HS-27A (cell line): ENCODE measurements at places on chromosomes 2 and 18.

DNA sequence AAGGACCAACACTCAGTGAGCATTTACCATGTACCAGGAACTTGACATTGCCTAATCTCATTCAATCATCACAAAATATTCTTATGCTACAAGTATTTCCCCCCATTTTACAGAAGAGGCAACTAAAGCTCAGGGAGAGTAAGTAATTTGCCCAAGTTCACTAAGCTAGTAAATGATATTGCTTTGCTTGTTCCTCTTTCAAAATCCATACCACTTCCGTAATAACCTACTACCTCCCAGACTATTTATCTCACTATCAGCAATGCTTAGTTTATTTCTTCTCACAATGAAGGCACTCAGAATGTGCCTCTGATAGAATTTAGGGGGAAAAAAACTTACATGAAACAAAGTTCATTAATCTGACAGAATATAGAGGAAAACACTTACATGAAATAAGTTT lies 1070.9 kb upstream of the FANCL start:
- no peak for DNase-seq

DNA sequence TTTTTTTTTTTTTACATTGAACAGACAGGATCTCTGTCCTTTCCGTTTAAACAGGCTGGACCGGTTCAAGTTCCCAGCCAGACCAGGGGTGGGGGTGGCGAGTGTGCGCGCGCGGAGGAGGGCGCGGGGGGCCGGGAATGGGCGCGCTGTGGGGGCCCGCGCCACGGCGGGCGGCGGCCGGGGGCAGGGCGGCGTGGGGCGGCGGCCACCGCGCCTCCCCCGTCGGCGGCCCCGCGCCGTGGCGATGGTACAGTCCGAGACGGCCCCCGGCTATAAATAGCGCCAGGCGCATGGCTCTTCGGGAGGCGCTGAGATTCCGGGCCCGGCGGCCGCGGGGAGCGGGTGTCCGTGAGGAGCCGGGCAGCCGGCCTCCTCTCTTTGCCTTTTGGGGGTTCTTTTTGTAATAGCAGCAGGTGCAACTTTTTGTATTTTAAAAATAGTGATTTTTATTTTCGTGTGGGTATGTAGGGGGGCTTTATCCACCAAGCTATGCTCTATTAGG lies 430 bp upstream of the CELF4 start:
- DNase-seq, result no peak

DNA sequence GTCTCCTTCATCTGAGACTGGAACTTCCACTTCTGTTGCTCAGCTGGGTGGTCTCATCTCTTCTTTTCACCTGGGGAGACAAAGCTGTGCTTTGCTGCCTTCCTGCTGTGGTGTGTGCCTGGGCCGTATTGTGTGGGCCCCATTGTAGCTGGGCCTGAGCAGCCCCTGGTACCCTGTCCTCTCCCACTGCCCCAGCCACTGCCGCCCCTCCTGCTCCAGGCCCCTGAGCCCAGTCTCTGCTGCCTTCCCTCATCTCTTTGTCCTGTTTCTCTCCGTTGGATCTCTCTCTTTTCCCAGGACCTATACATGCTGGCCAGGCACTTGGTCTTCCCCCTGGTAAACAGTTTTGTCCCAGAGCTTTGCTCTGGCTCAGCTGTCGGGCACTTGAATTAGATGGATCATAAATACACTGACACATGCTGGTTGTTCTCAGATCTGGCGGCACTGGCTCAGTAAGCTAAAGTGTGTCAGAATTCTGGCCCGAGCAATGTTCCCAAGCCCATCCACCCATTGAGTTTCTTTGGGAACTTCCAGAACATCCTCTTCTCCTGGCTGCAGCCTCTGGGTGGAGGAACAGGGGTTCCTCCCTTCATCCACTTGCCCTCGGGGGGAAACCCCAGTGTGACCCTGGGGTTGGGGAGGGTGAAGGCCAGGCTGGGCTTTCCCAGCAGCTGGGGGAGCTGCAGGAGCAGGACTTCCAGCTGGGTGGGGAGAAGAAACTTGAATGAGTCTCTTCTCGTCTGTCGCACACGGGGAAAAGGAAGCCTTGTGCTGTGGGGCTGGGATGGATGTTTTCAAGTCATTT lies 99.0 kb downstream of the DGKD start:
- DNase-seq, result no peak

DNA sequence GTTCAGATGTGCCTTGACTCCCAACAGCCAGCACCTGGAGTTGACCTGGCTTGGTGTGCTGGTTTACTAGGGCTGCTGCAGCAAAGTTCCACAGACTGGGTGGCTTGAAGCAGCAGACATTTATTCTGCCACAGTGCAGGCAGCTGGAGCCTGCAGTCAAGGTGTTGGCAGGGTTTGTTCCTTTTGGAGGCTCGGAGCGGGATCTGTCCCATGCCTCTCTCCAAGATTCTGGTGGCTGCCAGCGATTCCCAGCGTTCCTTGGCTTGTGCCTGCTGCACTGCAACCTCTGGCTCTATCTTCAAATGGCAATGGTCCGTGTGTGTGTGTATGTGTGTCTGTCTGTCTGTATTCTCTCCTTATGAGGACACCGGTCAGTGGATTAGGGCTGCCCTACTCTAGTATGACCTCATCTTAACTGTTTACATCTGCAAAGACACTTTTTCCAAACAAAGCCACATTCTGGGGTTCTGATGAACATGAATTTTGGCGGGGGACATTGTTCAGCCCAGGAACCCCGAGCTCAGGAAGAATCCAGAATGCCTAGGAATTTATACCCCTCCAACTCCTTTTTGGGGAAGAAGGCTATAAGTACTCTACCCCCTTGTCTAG lies 44.7 kb upstream of the TMEM131 start:
- no peak for DNase-seq
